Ecto neural progenitor cell (in vitro differentiated cells): ENCODE measurements at places on chromosomes 3 and 15.

- DNase-seq = no peak
These were observed 68.6 kb downstream of the ABHD5 start for GRCh38 chr3:43759297-43759782.

- no peak for DNase-seq
These were observed 441.3 kb downstream of the TBL1XR1 start for GRCh38 chr3:176755977-176756376.

- no peak for DNase-seq
These were observed 7.3 kb downstream of the CCDC14 start for GRCh38 chr3:123953735-123954134.

DNA sequence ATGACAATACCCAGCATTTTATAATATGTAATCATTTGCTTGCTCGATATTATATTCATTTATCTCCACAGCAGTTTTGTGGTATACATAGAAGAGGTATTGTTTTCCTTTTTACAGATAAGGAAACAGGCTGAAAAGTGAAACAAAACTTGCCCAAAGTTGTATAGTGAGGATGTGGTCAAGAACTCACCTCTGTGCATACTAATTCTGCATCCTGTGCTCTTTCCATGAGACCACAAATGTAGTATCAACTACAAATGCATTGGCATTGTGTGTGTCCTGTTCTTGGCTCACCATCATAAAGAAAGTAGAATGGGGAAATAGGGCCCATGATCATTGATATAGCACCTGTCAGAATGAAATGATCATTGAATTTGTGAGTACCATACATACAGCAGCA, 167.3 kb downstream of the NECTIN3 start:
- no peak for DNase-seq

DNA sequence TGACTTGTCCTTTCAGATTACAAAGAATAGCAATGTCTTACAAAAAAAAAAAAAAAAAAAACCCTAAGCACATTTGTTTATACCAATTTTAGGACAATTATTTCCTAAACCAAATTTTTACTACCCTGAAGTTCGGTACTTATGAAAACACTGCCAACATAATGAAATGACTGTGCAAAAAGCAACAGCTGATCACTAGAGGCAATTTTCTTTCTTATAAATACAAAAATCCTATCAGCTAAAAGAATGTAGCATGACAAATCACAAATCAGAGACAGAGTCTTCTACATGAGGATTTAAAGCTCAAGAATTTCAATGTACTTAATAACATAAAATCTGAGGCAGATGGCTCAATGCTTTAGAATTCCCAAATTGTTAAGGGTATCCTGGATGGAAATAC, 191.8 kb downstream of the MAGI1 start:
- no peak for DNase-seq

- no peak for DNase-seq
These were observed 182.2 kb downstream of the MEGF11 start for GRCh38 chr15:66071160-66071920.

DNA sequence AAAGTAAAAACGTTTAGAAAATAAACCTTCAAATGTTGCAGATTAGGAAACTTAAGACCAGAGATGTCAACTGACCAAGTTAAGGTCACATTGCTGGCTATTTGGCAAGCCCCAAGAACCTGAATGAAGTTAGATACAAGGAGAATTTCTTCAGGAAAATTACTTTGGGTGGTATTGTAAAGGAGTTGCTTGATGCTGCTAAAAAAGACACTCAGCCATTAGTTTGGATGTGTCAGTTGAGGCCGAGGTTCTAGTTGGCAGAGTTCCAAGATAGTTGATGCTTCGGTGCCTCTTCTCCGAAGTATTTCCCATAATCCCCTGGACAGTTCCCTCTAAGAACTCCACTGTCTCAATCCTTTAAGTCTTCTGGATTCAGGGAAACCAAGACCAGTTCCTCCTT, 24.3 kb downstream of the SIAH2 start:
- DNase-seq = no peak

DNA sequence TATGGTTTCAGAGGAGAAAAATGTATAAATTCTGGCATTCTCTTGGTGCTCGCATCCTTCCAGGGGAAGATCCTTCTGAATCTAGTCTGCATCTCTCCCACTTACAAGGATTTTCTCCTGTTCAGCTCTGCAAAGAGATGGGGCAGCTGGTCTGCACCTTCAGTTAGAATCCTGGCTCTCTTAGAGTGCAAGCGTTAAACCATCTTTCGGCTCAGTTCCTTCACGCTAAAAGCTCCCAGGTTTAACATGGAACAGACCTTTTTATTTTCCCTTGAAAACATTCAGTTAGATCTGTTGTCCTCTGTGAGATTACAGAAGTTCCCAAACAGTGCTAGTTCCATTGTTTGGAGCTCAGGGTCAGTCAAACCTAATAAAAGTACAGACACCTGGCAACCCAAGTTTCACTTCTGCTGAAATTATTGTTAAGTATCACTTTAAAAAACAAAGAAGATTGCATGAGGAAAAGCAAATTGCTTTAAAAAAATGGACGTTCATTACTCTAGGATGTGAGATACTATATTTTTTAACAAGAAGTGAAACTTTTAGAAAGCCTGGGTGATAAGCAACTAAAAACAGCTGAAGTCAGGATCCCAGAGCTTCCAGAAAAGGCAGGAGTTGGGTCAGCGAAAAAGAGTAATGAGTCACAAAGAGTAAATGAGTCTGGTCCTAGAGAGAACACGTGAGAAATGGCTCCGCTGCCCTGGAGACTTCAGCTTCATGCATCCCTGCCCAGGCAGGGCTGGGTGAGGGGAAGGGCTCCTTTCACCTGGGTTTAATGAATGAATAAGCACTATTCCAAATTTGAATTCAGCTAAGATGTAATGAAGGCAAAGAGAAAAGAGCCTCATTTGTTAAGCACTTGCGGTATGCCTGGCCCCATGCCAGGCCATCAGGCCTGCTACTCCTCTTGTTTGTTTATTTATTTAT, 63.3 kb downstream of the ABTB1 start:
- no peak for DNase-seq

GRCh38 chr15:39558421-39558820, 22.5 kb upstream of the THBS1 start:
- DNase-seq = no peak

- DNase-seq = peak; percentile 41
These were observed 18.8 kb downstream of the SEC61A1 start for GRCh38 chr3:128070898-128071591.

GRCh38 chr15:34701536-34701935, 53.3 kb downstream of the GJD2 start:
- DNase-seq = no peak

DNA sequence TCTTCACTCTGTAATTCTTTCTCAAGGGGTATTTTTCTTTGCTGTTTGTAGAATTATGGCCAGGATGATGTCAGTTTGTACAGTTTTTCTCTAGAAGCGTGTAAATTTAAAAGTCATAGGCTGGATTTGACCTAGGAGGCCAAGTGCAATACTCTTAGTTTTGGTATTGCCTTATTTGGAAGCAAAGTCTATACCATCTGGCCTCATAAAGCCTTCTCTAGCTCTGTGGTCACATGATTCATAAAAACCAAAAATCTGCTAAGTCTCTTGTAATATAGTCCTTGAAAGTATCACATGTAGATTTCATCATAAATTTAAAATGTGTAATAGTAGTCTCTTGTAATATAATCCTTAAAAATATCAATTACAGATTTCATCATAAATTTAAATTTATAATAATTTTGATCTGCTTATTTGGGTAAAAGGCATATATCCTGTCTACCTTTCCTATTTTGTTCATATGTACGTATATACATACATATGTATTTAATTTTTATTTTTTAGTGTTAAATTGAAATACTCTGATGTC, 25.6 kb downstream of the TEX9 start:
- DNase-seq = no peak

GRCh38 chr3:195790901-195791300, 20.8 kb downstream of the MUC4 start:
- DNase-seq = no peak

- DNase-seq = no peak
These were observed 21.0 kb downstream of the C2CD4A start for GRCh38 chr15:62087671-62088352.

DNA sequence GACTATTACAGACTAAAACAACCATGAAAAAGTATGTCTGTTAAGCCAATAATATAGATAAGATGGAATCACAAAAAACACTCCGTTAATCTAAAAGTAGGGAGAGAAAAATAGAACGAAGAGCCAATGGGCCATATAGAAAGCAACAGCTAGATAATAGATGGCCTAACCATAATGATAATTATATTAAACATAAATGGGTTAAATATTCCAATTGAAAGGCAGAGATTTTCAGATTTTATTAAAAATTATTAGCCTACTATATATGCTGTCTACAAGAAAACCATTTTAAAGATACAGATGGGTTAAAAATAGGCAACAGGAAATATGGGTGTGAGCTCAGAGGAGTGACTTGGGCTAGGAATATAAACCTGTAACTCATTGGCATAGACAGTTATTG, 76.3 kb downstream of the ATP8B4 start:
- no peak for DNase-seq

DNA sequence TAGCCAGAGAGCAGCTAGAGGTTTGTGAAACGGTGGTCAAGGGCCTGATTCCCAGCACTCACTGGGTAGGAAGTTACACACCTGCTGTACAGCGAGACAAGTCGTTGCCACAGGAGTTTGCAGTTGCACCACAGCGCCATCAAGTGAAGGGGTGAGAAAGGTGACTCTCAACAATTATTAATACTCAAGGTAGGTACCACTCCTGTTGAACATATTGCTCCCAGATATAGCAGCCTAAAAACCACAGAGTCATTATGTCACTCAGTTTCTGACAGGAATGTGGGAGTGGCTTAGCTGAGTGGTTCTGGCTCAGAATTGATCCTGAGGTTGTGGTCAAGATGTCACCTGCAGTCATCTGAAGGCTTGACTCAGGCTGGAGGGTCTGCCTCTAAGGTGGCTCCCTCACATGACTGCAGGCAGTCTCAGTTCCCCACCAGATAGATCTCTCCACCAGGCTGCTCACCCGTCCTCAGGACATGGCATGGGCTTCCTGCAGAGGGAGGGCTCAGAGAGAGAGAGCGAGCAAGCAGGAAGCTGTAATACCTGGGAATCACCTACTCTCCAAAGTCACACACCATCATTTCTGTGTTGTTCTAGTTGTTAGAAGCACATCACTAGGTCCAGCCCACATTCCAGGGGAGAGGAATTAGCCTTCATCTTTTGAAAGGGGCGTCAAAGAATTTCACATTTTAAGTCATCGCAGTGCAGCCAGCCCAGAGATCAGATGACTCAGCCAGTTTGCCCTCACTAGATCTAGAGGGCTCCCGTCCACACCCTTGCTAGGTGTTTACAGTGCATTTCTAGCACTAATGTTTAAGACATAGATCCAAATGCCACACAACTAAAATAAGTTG, 17.0 kb upstream of the ANO10 start:
- no peak for DNase-seq

DNA sequence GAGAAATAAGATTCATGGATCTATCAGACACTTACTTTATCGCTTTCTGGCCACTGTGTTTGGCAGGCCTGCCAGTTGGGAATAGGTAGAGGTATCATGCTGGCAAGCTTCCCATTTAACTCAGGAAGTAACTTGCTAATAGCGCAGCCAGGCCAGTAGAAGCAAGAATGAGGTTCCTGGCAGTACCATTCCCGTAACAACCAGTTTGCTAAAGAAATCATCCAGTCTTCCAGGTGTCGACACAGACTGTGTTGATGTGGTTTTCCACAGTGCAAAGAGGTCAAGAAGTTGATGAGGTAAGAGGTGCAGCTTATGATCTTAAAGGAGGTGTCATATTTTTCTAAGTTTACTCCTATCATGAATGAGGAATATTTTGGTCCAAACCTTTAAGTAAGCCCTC, 46.2 kb downstream of the DPH6 start:
- no peak for DNase-seq

DNA sequence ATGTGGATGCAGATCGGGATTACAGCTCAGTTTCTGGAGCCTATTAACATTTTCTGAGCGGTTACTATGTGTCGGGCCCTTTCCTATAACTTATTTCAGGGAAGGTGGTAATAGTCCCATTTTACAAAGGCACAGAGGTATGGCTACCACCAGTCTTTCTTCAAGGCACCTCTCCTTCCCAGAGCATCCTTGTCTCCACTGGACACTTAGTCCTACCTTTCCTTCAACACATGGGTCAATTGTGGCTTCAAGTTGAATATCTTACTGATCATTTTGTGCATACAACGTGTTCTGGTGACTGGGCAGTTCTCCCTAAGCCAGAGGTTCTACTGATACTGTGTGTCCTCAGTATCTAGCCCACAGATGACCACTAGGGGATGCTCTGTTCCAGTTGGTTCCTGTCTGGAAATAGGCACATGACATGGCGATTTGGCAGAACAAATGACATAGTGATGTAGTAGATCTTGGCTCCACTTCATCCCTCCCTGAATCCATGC, 60.7 kb upstream of the CMTM8 start:
- DNase-seq = peak; percentile 70

DNA sequence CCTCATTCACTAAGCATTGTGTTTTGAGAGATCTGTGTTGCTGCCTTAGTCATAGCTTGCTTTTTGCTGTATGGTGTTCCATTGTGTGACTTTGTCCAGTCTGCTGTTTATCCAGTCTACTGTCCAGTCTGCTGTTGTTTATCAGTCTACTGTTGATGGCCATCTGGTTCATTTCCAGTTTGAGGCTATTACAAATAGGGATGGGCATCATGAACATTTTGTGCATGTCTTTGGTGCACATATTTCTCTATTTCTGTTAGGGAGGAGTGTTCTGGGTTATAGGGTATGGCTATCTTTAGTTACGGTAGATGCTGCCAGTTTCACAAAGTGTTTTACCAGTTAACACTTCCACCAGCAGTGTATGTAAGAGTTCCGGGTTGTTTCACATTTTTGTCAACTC, 22.2 kb upstream of the CLEC3B start:
- DNase-seq = no peak

GRCh38 chr3:175193815-175194518, 334.8 kb downstream of the NAALADL2 start:
- DNase-seq = no peak

DNA sequence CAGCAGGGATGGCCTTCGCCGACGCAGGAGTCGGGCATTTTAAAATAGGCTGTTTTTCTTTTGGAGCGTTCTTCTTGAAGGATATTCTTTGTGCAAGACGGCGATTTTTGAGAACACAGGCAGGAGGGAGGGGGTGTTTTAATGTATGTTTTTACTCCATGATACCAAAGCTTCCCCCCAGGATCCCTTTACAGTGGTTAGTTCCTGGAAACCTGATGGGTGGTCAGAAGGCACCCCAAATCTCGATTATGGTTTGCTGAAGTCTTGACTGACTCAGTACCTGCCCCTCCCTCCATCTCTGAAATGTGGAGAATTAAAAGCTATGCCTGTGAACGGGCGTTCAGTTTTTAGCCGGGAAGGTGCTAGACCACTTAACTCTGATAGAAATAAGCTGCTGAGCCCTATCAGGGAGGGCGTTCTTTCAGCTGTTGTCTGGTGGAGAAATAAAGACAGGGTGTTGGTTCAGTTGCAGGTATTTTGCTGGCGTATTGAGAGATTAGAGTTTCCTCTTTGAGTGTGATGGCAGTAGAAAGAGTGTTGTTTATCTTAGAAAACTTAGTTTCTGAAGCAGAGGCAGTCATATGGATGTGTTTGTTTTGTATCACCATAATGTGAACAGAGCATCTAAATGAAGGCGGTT, 3.4 kb downstream of the IGF1R start:
- no peak for DNase-seq
